Femur (tissue), 1 donor: ENCODE measurements at places on chromosomes 3 and 15.

DNA sequence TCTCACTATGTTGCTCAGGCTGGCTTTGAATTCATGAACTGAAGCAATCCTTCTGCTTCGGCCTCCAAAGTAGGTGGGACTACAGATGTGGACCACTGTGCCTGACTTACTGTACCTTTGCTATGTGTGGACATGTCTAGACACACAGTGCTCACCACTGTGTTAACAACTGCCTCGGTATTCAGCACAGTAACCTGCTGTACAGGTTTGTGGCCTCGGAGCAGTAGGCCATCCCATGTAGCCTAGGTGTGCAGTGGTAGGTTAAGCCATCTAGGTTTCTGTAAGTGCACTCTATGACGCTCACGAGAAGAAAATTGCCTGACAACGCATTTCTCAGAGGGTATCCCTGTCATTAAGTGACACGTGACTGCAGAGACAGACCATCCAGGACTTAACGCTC, 70.3 kb downstream of the TAMM41 start:
- DNase-seq = no peak

DNA sequence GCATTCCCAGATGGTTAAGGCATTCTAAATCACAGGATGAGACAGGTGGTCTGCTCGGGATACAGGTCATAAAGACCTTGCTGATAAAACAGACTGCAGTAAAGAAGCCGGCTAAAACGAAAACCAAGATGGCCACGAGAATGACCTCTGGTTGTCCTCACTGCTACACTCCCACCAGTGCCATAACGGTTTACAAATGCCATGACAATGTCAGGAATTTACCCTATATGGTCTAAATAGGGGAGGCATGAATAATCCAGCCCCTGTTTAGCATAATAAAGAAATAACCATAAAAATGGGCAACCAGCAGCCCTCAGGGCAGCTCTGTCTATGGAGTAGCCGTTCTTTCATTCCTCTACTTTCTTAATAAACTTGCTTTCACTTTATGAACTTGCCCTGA, 151.1 kb downstream of the ZNF385D start:
- no peak for DNase-seq

- DNase-seq = no peak
Measured at GRCh38 chr3:15063656-15064286, 1.3 kb downstream of the MRPS25 start.

- DNase-seq = peak; percentile 93
Measured at GRCh38 chr3:51982838-51983577, at the start of gene ACY1. ACY1 (plus strand) TSS chr3:51983535; CDS start chr3:51984065, 530 bp downstream.

- DNase-seq = no peak
Measured at GRCh38 chr15:62212741-62213140, 47.7 kb upstream of the C2CD4B start.

DNA sequence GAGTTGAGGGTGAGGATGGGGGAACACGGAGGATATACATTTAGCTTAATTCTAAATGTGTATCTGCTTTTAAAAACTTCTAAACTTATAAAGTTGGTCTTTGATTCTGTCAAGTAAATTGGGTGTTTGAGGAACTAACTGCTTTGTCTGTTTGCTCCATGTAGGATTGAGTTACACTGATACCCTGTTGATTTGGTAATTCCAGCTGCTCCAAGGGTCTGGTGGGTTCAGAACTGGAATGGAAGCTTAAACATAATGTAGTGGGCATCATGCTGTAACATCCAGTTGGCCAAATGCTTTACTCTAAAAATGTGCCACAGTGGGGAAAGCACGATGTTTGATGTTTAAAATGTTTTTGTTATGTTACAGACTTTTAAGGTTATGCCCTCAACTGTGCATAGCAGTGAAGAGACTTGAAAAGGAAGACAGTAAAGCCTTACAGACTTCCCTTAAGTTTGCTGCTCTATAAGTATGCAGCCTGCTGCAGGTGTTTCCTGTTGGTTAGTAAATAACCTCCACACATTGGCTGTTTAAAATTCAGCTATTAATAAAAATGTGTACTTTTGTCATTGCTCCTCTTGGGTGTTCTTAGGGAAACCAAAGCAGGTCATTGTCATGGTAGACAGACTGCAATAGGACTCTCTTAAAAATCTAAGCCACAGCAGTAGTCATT, 5.9 kb upstream of the EDEM1 start:
- DNase-seq = no peak

DNA sequence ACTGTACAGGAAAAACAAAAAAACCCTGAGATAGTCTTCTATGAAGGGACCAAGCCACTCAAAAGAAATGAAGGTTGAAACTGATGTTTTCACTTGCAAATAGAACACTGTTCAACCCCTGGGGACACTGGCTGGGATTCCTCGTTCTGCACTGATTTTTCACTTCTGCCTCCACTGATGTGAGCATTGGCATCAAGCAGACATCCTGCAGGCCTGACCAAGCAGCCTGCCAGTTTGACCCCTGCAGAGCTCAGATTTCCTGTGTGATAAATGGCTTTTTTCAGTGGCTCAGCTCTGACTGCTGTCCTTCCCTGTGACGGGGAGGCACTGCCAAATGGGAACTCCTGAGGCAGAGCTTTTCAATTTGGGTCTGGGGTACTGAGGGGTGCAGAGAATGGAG, 50.0 kb downstream of the RASGRP1 start:
- no peak for DNase-seq

- no peak for DNase-seq
Measured at GRCh38 chr3:67493808-67494207, 160.6 kb downstream of the SUCLG2 start.

- DNase-seq = no peak
Measured at GRCh38 chr3:99625237-99625622, 13.2 kb upstream of the COL8A1 start.

DNA sequence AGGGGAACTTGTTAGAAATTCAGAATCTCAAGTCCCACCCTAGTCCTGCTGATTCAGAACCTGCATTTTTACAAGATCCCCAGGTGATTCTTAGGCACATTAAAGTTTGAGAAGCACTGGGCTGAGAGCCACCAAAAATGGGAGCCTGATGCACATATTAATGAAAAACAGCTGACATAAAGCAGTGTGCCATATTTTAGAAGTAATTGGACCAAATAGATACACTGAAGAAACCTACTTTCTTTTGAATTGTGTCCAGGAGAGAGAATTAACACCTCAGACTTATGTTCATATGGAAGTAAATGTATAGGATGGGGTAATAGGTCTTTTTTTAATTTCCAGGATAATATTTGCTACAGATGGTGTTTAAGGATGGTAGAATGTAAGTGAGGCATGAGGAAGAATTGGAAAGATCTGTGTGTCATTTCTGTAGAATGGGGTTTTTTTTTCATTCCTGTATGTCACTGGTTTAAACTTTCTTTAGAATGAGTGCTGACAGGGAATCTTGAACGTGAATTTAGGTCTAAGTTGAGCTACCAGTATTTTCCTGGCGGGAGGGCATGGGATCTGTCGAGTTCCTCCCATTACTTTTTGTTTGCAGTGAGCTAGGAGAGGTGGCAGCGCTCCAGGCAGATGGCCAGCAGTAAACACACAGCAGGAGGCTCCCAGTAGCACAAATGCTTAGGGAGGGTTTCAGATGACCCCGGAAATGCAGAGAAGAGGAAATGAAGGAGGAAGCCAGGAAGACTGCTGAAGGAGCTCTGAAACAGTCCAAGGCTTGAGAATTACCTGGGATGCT, 185.6 kb downstream of the PLCL2 start:
- peak; percentile 54 for DNase-seq

DNA sequence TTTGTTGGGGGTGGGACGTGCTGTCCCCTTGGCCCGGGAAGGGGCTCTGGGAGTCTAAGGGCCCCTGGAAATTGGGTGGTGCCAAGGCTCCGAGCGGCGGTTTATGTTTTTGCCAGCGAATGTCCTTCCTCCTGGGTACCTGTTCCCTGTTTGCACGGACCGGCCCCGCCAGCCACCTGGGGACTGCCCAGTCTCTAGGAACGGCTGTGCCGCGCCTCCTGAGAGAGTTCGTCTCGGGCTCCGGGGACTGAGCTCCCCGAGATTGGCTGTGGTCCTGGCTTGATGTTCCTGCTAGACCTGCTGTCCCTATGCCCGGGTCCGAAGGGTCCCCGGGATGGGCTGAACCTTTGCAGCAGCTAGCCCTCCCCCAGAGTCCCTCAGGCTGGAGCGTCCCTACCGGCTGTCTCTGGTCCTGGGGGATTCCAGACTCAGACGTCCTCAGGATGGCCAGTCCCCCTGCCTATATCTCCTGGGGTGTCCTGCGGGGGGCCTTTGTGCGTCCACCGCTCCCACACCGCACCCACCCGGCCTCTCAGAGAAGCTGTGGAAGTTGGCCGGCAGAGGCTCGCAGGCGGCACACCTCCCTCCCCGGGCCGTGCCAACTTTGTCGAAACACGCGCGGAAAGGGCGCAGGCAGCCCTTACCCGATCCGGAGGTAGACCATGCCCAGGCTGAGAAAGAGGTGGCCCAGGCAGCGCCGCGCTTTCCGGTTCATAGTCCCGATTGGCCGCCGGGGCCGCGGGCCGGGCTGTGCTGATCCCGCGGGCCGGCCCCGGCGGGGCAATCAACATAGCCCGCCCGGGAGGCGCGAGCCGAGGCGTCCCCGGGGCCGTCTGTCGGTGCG, 547 bp downstream of the WNT7A start:
- no peak for DNase-seq
